ENCODE measurements at places on chromosomes 3 and 15.

- no peak for DNase-seq
Observed at GRCh38 chr15:49946681-49947080, 172.4 kb downstream of the ATP8B4 start.

- DNase-seq: no peak
Observed at GRCh38 chr3:194497799-194498575, 11.2 kb upstream of the ATP13A3 start.

- no peak for DNase-seq
Observed at GRCh38 chr3:102265720-102266119, 169.1 kb upstream of the ZPLD1 start.

- no peak for DNase-seq
Observed at GRCh38 chr15:34111488-34111887, 9.6 kb downstream of the PGBD4 start.

GRCh38 chr3:61996366-61996765 lies 377.0 kb downstream of the FEZF2 start:
- DNase-seq: no peak

- no peak for DNase-seq
Observed at GRCh38 chr3:43077261-43077660, 28.6 kb downstream of the POMGNT2 start.
